Cerebellar cortex (tissue), 1 donor: ENCODE measurements at places on chromosomes 16 and 17.

GRCh38 chr16:54275956-54276355 lies 10.6 kb downstream of the IRX3 start:
- no peak for DNase-seq

DNA sequence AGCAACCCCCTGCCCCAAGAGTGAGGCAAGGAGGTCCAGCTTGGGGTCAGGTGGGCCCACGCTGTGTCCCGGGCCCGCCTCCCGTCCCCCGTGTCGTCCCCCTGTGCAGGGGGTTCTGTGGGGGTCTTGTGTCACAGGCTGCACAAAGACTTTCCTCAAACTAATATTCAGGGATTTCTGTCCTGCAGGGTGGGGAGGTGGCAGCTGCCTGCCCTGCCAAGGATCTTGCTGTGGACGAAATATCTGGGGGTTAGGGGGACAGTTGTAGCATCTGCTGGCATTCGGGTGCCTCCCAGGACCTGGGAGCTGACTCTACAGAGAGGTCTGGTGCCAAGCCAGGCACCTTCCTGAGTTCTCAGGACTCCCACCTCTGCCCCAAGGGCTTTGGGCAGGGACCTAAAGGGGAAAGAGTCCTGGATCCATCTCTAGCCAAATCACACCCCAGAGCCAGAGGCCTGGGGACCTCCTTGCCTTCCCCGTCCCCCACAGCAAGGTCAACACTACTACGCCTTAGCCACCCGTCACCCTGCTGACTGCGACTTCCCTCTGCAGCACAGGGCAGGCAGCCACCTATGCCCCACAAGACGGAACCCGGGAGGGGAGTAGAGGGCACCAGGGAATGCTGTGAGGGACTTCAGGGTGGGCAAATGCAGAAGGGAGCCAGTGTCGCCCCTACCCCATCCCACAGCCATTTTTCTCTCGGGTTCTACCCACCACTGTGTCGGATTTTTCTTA lies 59.3 kb downstream of the TMEM132E start:
- no peak for DNase-seq

DNA sequence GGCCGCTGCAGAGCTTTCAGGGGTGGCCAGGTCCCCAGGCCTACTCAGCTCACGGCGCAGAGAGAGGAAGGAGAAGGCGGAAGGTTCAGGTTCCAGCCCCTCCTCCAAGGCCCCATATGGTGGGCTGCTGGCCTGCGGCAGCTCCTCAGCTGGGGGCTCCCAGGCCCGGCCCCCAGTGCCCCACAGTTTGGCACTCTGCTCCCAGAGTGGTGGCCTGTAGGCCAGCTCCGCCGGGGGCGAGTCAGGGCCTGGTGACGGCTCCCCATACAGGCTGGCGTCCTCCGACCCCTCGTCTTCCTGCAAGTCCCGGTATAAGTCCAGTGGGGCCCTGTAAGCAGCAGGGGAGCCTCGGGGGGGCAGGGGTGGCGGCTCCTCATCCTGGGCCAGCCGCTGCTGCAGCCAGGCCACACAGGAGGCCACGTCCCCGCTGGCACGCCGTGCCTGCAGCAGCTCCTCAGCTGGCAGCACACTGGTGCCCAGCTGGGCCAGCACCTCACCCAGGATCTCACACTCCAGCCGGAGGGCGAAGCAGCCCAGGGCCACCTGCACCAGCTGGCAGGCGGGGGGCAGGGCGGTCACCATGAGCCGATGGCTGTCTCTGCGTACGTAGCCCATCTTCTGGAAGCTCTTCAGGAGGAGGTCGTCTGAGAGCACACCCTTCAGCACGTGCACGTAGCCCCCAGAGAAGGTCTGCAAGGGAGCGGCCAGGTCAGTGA lies 3.7 kb downstream of the SPATA2L start:
- no peak for DNase-seq

- DNase-seq = no peak
Observed at GRCh38 chr16:24328835-24329452, 72.8 kb downstream of the CACNG3 start.

DNA sequence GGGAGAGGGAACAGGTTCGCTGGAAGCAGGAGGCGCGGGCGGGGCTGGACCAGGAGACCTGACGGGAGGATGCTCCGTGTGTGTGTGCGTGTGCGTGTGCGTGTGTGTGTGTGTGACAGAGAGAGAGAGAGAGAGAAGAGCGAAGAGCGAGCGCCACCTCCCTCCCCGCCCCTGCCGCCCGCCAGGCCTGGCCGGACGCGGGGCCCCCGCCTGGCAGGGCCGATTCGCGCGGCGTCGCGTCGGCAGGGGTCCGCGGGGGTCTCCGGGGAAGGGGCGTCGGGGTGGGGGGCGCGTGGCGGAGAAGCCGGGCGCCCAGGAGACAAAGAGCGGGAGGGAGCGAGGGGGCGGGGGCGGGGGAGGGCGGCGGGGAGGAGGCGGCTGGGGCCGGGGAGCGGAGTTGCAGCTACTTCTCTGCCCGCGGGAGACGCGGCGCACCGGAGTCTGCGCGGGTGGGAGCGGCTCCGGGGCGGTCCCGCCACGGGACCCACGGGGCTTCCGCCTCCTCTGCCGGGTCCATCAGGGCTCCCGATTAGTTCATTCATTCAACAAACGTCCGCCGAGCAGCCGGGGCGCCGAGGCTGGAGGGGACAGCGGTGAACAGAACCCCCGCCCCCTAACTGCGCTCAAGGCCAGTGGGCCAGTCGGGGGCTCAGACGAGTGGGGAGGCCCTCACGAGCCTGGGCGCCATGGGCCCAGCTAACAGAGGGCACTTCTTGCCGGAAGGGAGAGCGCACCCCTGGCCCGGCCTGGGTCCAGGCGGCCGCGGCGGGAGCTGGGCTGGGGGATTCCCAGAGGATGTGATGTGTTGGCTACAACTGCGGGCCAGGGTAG lies at the start of gene SAMD14:
Gene SAMD14 (minus strand): TSS at position 433 of the 831 bp plus-strand sequence. CDS start 5,201 bp downstream, outside the sequence.
- peak; percentile 85 for DNase-seq

GRCh38 chr17:58329810-58330537 lies 1.4 kb upstream of the TSPOAP1 start:
- no peak for DNase-seq

DNA sequence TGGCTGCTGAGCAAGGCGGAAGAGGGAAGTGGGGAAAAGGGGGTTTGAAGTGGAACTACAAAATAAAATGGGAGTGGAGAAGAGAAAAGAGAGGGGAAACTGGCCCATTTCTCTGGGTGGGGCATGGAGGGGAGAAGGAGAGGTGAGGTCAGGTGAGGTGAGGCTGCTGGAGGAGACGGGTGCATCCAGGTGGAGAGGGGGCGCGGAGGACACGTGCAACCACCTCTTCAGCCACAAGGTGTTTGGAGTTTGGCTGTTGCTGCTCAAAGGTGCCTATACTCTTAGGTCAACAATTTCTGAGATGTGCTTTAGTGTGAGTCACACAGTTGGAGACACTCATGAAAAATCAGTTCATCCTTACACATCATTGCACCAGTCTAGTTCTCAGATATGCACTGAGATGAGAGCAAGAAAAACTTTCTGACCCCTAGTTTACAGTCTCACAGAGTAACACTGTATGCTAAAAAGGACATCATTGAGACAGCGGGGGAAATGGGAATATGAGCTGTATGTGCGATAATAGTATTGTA lies 4.8 kb downstream of the SLC6A4 start:
- no peak for DNase-seq

GRCh38 chr16:21265104-21265837 lies 12.8 kb downstream of the CRYM start:
- DNase-seq = peak; percentile 72

DNA sequence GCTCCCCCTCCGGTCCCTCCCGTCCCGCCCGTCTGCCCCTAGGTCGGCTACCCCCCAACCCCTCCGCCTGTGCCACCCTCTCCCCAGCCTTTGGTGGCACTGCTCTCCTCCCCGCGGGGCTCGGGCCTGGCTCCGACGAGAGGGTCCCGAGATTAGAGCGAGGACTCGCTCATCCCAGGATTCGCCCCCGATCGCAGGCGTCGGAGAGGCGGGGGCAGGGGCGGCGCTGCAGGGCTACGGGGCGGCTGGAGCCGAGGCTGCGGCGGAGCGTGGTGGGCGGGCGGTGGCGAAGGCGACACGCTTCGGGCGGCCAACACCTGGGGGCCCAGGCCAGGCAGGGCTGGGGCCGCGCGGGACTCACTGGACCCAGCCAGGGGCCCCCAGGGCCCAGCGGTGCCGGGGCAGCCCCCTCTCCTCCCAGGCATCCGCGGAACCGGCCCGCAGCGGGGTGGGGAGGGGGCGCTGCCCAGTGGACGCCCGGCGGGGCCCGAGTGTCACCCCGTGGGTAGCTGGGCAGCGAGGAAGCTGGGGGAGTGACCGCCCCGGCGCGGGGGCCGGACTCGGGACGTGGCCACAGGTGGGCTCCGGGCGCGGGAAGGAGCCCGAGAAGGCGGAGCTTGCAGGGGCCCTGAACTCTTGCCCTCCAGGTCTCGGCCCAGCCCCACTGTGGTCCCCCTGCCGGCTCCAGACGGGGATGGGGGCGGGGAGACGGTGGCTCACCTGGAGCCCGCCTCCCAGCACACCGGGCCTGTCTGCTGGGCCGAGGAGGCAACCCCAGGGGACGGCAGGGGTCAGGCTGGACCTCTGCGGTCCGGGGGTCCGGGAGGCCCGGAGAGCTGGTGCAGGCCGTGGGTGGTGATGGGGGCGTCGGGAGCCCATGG lies 1.5 kb downstream of the MGAT5B start:
- DNase-seq = no peak

DNA sequence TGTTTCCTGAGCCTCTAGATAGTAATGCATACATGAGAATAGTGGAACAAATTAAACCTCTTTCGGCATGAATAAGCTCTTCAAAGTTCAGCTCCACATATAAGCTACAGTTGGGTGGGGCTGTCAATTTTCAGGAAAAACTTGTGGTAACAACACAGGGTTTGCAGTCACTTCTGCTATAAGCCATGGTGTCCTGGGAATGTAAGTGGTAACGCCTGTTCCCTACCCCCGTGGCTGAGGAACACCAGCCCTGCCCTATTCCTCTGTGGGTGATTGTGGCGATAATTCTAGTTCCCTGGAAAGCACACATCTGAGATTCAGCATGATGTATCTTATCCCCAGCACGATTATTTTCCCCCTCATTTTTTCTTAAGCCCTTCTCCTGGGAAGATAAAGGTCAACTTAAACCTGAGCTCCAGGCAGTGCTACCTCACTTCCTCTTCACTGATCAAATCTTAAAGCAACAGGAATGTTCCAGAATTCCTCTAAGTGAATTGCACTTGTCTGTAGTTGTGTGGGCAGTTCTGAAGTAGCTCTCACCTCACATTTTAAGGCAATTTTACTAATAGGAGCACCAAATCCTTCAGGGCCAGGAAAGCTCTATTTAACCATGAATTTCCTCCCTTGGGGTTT lies 500.7 kb upstream of the HSBP1 start:
- DNase-seq = no peak

DNA sequence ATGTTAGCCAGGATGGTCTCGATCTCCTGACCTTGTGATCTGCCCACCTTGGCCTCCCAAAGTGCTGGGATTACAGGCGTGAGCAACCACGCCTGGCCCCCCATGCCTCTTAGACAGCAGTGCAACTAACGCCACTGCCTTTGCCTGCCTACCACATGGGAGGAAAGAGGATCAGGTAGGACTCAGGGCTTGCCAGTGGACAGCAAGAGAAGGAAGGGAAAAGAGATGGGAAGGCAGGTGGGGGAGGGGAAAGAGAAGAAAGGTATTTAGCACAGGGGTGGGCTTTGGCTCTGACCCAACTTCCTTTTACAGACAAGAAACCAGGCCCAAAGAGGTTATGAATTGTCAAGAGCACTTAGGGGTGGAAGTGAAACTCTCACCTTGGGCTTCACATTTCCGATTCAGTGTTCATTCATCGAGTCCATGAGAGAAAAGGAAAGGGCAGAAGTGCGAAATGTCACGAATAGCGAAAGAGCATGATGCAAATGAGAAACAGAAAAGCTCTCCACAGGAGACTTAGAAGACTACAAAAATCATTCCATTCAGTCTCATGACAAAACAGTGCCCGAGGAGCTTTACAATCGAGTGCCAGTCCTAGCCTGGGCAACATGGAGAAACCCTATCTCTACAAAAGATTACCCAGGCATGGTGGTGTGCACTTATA lies 36.4 kb downstream of the CDK5R1 start:
- DNase-seq = no peak

DNA sequence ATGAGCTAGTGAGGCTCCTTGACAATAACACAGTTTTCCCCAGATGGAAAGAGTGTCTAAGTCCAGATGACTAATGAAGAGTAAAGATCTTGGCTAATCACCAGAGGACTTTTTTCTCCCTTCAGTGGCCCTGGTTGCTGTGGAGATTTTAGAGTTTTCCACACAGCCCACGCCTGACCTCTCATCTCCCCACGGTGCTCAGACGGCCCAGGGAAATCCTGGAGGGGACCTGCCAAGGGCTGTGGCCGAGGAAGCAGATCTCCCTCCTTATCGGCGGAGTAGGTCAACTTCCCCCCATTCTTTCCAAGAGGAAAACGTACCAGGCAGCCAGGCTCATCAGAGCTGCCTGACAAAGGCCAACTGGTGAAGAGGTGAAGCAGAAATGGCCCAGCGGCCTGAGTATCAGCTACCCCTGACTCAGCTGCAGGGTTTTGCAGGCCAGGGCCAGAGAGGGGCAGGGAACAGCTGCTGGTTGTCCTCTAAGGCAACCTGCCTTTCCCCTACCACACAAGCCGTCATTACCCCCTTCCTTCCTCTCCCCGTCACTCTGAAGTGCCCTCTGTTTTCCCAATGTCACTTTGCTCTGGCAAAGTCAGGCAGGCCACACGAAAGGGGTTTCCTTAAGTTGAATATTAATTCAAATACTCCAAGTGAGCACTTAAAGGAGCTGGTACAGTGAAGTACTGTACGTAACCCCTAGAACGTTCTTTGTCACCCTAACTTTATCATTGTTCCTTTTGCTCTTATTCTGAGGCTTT lies 140.2 kb upstream of the ADAMTS18 start:
- DNase-seq = no peak

- DNase-seq = peak; percentile 7
Observed at GRCh38 chr17:82765371-82765770, 13.5 kb downstream of the TBCD start.

DNA sequence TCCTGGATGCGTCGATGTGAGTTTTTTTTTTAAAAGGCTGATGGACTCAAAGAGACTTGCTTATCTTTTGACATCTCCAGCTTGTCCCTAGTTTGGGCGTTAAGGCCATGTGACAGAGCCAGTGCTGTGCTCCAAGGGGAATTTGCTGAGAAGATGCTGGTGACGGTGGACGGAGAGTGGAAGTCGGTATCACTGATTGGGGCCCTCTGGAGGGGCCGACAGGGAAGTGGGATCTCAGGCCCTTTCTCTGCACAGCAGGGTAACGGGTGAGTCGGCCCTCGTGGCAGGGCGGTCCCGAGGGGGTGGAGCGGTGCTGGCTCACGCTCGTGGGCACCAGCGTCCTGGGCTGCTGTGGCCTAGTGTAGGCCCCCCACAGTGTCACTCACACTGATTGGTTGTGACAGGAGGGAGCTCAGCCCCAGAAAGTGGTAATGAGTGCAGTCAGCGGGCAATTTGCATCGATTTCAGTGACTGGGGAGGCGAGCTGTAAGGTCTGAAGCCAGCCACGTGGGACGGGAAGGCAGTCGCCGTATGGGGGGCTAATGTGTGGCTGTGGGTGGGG lies 91.3 kb downstream of the TBC1D16 start:
- no peak for DNase-seq

GRCh38 chr16:68246666-68247065 lies 1.5 kb downstream of the PLA2G15 start:
- no peak for DNase-seq

DNA sequence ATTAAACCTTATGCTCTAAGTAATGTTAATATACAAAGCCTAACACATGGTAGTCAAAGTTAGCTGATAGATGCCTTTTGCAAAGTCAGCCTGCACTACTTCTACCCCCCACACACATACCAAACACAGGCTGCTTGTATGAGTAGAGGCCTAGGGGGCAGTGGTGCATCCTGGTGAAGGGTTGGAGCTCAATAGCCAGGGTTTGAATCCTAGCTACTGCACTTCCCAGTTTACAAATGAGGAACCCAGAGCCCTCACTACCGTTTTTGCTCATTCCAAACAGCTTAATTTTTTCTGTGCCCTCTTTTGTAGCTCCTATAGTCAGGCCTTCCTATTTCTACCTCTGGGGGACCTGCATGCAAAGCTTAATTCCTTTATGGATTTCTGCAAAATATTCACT lies 18.9 kb upstream of the HYDIN start:
- no peak for DNase-seq
